ENCODE measurements at places on chromosomes 16 and 17.
A peak's percentile ranks its signal among the peaks of the same experiment; 100 is the strongest.

DNA sequence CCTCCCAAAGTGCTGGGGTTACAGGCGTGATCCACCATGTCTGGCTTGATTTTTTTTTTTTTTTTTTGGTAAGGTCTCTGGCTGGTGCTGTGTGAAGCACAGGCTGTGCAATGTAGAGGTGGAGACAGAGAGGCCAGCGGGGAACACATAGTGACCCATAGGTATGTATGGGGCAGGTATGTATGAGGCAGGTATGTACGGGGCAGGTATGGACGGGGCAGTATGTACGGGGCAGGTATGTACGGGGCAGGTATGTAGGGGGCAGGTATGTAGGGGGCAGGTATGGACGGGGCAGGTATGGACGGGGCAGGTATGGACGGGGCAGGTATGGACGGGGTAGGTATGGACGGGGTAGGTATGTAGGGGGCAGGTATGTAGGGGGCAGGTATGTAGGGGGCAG, 5.0 kb downstream of the RPL3L start:
- DNase-seq, result no peak

- no peak for DNase-seq
Measured at GRCh38 chr17:50276588-50277356, 2.5 kb downstream of the TMEM92 start.

- no peak for DNase-seq
Measured at GRCh38 chr16:86477642-86478041, 32.7 kb upstream of the FOXF1 start.

DNA sequence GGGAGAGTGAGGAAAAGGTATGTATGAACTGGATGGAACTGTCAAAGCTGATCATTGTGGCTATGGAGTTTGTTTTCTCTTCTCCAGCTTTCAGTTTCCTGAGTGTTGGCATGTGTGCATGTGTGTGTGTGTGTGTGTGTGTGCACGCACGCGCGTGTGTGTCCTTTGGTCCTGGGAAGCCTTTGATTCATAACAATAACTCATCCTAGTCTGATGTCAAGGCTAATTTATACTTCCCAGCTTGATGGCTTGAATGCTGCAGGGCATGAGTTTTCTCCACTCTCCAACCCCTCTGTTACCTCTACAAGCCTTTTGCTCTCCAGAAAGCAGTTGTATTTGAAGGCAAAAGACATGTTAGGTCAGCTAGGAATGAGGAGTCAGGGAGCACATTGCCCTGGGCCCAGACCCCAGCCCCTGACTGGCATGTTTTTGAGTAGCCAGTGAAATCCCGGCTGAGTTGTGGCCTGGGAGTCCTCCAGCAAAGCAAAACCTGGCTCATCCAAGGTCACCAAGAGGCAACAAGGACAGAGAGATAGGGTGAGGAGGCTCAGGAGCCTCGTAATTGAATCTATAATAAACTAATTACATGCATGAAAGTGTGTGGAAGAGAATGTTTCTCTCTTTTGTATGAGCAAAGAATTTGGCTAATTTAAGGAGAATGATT, 8.9 kb upstream of the CDC42EP4 start:
- no peak for DNase-seq

GRCh38 chr16:57577691-57578224, 35.3 kb downstream of the ADGRG5 start:
- no peak for DNase-seq

DNA sequence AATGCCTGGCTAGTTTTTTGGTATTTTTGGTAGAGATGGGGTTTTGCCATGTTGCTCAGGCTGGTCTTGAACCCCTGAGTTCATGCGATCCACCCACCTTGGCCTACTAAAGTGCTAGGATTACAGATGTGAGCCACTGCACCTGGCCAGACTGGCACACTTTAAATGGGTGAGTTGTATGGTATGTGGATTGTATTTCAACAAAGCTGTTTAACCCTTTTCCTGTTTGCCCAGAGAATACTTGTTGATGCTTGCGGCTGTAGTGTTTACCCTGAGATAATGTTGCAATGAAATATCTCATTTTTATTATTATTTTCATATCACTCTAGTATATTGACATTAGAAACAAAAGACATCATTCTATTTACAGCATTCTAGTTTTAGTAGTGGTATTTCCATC, 17.1 kb upstream of the TMEM94 start:
- no peak for DNase-seq

GRCh38 chr16:70508752-70509151, 14.6 kb downstream of the COG4 start:
- no peak for DNase-seq

GRCh38 chr17:265718-266117, 84.3 kb upstream of the DOC2B start:
- DNase-seq, result no peak

DNA sequence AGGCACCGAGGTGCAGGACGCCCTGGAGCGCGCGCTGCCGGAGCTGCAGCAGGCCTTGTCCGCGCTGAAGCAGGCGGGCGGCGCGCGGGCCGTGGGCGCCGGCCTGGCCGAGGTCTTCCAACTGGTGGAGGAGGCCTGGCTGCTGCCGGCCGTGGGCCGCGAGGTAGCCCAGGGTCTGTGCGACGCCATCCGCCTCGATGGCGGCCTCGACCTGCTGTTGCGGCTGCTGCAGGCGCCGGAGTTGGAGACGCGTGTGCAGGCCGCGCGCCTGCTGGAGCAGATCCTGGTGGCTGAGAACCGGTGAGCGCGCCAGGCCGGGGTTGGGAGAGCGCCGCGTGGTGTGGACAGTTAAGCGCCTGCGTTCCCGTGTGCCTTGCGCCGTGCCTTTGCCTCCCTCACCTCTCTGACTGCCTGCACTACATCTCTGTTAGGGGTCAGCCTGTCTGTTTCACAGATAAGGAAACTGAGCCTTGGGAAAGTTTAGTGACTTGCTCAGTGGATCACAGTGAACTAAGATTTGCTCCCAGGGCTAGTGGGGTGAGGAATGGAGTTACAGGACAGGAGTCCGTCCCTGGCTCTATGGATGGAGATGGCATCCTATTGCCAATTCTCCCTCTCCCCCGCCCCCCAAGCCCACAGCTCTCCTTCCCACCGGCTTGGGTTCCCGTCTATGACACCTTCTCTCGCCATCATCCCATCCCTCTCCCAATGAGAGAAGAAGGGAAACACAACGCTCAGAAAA, 880 bp downstream of the SARM1 start:
- no peak for DNase-seq

DNA sequence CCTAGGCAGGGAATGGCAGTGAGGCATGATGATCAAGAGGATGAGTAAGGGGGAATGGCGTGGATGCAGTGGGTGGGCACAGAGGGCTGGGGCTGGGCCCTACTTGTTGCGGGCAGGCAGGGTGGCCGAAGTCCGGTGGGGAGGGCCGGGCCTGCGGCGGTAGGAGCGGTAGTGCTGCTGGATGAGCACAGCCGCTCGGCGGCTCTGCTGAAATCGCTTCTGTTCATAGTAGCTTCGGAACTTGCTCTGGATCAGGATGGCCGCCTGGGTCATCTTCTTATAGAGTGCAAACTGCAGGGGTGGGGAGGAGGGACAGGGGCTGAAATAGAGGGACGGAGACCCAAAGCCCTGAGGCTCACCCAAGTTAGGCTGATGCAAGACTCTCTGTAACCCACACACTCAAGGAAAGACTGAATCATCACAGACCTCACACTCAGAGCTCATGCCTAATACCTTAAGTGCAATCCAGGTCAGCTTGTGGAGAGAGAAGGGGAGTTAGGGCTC, 1.5 kb upstream of the SPAG7 start:
- DNase-seq, result peak; percentile 34

DNA sequence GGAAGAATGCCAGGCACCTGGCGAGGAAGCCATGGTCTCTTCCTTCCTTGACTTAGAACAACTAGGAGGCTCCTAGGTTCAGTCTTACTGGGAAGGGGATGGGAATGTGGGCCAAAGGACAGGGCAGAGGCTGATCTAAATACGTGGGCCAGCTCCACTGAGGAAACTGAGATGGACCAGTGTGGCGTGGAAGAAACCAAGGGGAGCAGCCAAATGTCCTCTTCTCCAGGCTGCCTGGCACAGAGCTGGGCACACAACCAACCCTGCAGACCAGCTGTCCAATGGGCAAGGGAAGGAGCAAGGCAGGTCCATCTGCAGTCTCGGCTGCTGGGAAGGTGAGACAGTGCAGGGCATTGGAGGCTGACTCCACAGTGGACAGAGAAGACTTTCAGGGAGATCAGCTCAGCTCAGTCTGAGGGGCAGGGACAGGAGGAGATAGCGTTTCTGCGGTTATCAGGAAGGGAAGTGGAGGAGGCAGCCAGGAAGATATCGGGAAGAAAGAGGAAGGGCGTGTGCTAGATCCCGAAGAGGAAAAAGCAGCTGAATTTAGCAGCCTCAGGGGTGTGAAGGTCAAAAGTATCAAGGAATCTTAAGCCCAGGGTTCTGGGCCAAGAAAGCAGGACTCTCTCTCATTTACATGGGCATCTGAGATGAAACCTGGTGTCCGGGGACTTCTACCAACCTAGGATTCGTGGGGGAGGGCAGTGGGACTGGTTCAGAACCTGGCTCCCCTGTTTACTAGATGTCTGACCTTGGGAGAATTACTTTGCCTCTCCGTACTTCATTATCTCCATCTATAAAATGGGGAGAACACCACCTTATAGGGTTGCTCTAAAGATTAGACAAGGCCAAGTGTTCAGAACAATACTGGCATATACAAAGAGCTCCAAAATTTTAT, 1.8 kb downstream of the KIFC3 start:
- DNase-seq, result no peak

GRCh38 chr17:32112416-32112815, 29.9 kb upstream of the RHOT1 start:
- no peak for DNase-seq

DNA sequence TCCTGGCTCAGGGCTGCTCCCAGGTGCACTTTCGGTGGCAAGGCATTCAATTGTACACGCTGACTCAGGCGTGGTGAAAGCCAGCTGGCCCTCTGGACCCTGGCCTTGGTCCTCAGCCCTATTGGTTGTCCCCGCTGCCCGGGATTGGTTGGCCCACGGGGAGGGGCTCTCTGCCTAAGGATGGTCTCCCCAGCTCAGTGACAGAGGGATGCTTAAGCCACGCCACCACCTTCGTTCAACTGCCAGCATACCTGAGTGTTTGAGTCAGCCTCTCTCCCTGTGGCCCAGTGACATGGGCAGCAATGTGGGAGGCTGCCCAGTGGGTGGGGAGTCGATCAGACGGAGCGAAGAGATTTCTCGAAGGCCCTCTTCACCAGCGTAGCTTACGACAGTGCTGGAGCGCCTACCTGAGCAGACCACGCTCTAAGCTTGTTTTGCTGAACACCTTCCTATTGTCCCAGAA, 30.3 kb downstream of the IRF8 start:
- DNase-seq, result no peak

- DNase-seq, result no peak
Measured at GRCh38 chr16:84806256-84806889, 13.4 kb upstream of the CRISPLD2 start.

- no peak for DNase-seq
Measured at GRCh38 chr17:63173903-63174302, 207.9 kb downstream of the TANC2 start.

GRCh38 chr16:11038777-11039176, 94.4 kb downstream of the CLEC16A start:
- DNase-seq, result no peak

DNA sequence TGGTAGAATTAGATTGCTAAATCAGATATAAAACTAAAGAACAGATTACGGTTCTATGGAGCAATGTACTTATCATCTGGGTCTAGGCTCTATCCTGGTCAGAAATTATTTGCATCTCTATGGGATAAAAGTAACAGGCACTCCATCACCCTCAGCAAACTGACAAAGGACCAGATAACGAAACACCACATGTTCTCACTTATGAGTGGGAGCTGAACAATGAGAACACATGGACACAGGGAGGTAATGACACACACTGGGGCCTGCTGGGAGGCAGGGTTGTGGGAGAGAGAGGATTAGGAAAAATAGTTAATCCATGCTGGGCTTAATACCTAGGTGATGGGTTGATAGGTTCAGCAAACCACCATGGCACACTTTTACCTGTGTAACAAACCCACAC, 61.9 kb downstream of the MPHOSPH6 start:
- no peak for DNase-seq

DNA sequence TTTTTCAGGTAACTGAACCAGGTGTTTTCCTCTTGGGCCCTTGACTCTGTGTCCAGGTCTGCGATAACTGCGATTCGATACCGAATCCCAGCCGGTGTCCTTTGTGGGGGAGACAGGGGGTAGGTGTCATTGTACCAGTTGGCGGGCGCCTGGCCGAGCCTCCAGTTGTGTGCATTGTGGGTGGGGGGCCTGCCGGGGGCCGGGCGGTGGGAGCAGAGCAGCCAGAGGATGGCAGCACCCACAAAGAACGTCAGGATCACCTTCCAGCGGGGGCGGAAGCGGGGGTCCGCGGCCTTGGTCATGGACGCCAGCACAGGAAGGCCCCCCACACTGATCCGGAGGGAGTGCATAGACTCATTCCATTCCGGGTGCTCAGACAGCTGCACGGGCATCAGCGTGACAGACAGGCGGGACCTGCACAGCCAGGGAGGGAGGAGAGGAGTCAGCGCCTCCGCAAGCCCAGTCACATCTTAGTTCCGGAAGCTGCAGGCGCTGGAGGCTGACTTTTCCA, 12.3 kb downstream of the CANT1 start:
- no peak for DNase-seq

Measured in CD8-positive, alpha-beta T cell (primary cell).